Mammary epithelial cell (primary cell): ENCODE measurements at places on chromosomes 13 and 19.

DNA sequence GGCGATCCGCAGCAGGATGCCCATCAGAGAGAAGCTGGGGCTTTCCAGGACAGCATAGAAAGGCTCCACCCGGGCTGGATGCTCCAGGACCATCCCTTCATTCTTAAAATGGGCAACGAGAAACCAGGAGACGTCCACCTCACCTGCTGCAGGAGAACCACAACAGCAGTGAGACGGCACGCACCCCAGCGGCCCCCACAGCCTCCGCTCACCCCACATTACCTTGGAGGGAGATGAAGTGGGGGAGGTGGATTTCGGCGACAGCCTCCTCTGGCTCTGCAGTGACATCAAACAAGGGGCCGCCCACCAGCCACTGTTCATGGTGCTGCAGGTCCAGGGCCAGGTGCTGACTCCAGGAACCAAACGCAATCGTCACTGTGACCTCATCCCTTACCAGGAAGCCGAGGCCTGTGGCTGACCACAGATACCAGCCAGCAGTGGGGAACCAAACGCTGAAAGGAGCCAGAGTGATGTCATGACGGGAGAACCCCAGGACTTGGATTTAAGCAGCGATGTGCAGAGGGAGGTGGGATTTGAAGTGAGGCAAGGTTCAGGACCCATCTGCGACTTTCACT is 25.1 kb downstream of the CARD8 start:
- DNase-seq, result no peak

GRCh38 chr13:80436571-80437169 is 95.7 kb upstream of the SPRY2 start:
- DNase-seq, result no peak

DNA sequence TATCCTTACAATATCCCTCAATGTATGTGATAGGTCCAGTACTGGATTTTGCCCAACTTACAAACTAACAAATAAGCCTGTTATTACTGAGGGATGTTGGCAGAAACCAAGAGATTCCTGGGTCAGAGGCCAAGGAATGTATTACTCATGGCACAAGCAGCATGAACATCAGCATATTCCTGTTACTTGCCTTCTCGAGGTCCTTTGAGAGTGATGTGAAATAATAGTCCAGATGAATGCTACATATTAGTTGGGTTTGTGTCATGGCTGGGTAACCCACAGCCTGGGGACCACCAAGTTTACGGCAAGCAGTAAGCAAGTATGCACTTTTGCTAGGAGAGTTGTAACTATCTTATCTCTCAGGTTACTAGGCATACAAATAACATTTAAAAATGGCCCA is 384.5 kb upstream of the GPC6 start:
- DNase-seq, result peak; percentile 65

DNA sequence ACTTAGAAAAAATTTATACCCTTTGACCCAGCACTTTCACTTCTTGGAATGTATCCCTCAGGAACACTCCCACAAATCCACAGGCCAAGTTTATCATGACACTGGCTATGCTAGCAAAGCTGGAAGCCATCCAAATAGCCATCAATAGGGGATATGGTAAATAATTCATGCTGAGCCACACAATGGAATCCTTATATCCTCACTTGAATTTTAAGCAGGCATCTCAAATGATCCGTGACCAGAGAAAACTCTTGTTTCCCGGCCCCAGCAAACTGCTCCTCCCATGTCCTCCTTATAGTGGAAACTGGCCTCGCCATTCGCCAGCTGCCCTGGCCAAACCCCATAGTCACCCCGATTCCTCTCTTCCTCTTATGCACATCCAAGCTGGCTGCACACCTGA is 37.6 kb downstream of the GRIK5 start:
- no peak for DNase-seq

DNA sequence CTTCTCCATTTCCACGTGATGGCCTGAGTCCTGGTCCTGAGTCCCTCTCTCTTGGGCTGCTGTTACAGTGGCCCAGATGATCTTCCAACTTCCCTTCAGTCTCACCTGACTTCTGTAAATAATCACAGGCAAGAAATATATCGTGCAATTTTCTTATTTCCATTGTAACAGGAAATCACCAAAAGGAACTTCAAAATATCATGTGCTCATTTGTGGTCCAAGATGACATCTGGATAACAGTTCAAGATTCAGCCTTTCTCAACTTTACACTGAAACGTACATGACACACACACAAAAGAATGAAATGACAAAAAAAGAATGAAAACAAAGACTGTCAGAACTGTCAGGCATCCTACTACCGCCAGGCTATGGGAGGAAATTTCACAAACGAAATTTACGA is 22.0 kb upstream of the RAP2A start:
- DNase-seq, result no peak

GRCh38 chr19:13610039-13610691 is 103.9 kb upstream of the CACNA1A start:
- DNase-seq, result no peak
